ENCODE measurements at places on chromosomes 12 and 14.

GRCh38 chr12:49461221-49461620 is 77.6 kb upstream of the KCNH3 start:
- no peak for DNase-seq

GRCh38 chr14:102779084-102779462 is 1.8 kb downstream of the TRAF3 start:
- no peak for DNase-seq

DNA sequence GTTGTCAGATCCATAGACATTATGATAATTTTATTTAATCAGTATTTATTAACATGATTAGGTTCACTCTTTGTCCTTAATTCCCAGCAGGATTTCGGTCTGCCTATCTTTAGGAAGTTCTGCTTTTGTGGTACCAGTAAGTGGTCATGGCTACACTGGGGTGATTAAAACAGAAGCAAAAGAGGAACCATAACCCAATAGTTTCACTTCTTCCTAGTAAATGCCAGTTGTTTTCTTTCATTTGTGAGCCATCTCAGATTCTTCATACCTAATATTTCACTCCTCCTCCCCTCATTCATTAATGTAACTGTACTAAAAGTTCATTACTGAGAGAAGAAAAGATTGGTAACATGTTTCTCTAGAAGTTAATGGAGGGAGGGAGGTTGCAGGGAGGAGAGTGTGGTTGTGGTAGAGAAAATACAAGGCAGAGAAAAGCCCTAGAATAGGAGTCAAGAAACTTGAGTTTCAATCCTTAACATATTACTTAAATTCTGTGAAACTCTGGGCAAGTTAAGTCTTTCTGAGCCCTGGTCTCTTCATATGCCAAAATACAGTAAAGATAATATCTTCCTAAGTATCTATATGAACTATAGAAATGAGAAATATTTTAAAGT is 101.2 kb downstream of the PEBP1 start:
- peak; percentile 64 for DNase-seq

DNA sequence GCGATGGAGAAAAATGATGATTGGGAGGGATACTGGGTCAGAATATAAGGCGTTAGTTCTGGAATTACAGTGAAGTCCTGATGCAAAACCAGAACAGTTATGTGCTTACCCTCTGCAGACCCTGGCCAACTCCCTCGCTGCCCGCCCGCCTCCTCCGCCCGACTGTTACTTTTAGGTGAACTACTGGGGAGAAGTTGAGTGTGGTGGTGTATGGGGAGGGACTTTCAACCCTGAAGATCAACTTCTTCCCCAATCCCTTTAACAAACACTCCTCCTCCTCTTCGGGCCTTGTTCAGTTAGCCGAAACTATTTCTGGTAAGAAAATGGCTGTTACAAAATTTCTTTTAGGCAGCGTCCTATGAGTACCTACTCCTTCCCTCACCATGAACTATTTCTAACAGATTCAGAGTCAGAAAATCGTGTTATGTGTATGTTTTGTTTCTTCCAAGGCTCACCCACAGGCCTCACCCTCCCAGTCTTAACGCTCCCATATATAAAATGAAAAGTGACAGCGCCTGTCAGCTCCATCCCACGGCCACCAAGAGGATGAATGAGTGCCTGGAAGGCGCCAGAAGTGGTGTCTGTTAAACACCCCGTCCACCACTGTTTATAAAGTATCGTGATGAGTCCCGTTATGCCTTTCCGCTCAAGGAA is 1.3 kb downstream of the FBXO33 start:
- peak; percentile 37 for DNase-seq

GRCh38 chr12:101859664-101860607 is 17.4 kb upstream of the DRAM1 start:
- peak; percentile 38 for DNase-seq

GRCh38 chr12:76666290-76666835 is 97.6 kb upstream of the ZDHHC17 start:
- DNase-seq: no peak

DNA sequence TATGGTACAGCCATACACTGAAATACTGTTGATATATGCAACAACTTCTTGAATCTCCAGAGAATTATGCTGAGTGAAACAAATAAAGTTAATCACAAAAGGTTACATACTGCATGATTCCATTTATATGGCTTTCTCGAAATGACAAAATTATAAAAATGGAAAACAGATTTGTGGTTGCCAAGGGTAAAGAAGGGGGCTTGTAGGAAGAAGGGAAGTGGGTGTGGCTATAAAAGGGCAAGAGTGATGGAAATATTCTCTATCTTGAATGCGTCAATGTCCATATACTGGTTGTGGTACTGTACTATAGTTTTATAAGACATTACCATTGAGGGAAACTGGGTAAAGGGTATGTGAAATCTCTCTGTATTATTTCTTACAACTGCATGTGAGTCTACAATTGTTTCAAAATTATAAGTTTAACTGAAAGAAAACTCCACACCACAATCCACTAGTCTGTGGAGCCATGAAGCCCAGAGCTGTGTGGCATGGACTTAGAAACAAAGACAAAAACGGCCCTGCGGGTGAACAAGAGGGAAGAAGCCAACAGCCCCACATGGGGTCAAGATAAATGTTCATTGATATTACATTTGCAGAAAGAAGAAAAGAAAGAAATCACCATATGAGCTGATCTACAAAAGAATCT is 18.3 kb upstream of the TSPAN11 start:
- no peak for DNase-seq

DNA sequence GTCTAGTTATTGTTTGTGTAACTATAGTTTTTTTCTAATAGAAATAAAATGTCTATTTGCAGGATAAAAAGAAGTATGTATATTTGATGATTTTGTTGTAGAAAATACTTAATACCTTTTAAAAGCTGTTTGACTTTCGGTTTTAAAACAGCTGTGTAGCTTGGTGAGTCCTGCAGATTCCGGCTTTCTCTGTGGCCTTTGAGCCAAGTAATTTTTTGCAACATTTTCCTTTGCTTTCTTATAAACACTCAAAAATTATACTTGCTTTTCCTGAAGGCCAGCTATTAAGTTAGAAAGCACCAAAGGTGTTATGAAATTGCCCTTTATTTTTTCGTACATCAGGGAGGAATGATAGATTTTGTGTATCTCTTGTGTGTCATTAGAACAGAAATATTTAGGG is 63.6 kb downstream of the CRADD start:
- no peak for DNase-seq

- DNase-seq: peak; percentile 32
Observed at GRCh38 chr12:26195250-26195640, at the start of gene SSPN. Gene SSPN, plus strand, starts transcription at chr12:26195573. Its CDS starts 100 bp downstream, at chr12:26195673.

DNA sequence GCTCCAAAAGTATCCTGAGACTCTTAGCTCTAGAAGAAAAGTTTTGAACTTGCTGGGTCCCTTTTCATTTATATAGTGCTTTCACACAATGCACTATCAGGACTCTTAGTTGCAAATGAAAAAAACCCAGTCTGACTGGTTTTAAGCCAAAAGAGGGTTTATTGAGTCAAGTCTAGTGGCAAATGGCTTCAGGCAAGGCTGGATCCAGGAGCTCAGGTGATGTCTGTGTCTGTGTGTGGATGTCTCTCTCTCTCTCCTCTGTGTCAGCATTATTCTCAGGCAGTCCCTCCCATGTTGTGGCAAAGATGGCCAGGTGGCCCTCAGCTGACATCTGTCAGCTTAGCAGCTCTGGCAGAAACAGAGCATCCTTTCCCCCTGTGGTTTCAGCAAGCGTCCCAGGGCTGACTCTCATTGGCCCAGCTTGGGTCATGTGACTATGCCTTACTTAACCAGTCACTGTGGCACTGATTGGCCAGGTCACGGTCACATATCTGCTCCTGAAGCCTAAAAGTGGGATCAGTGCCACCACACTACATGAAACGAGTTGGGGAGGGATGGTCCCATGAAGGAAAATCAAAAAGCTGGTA is 6.2 kb downstream of the TMEM120B start:
- DNase-seq: no peak

- no peak for DNase-seq
Observed at GRCh38 chr14:37172936-37173614, 669 bp upstream of the SLC25A21 start.

GRCh38 chr12:113318046-113318656 is 16.8 kb downstream of the SLC8B1 start:
- no peak for DNase-seq

DNA sequence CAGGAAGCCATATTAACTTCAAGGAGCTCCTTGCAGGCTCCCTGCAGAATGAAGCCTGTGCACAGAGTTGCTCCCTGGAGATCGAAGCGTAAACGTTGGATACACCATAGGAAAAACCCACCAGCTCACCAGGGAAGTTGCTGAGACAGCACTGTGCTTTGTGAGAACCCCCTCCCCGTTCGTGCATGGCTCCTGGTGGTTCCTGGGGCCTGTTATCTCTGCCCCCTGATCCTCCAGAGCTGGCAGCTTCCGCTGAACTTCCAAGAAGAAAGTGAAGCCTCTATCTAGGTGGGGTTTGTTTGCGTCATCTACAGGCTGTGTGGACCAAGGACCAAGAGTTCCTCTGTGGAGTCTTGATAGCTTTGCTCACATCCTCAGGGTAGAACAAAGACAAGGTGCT is 2.4 kb upstream of the CCDC85C start:
- DNase-seq: no peak

DNA sequence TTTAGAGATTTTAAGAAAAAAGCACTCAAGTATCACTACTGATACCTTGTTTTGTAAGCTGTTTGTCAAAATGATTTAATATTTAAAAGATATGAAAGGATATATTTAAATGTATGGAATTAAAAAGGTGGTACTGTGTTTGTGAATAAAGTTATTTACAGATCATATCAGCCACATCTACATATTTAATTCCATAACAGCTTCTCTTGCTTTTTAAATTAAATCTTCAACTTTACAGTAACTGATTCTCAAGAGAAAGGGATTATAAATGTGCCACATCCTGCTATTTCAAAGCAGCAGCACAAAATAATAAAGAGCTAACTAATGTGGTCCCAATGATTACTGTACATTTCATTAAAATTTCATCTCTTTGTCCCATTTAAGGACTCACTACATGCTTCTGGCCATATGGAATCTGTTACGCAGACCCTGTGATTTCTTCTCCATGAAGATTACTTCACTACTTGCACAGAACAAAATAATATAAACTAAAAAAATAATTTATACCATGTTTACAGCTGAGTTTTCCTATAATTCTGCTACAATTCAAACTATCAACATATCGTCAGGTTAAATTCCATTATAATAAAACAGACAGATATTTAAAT is 117.8 kb downstream of the MED13L start:
- no peak for DNase-seq

- DNase-seq: peak; percentile 57
Observed at GRCh38 chr12:111788178-111788654, 21.5 kb downstream of the ALDH2 start.

- DNase-seq: no peak
Observed at GRCh38 chr12:108714866-108715265, 16.5 kb downstream of the CORO1C start.

- peak; percentile 23 for DNase-seq
Observed at GRCh38 chr12:108967869-108968540, 52.9 kb downstream of the SVOP start.

DNA sequence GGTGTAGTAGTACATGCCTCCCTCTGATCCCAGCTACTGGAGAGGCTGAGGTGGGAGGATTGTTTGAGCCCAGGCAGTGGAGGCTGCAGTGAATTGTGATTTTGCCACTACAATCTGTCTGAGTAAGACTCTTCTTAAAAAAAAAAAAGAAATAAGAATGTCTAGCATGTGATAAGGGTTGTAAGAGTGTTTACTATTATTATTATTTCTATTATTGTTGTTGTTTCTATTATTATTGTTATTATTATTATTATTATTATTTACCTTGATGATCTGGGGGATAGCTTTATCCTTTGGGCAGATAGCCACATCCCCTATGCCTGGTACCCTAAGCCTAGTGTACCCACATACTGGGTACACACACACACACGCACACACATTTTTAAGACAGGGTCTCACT is 4.3 kb downstream of the OAS3 start:
- DNase-seq: no peak

DNA sequence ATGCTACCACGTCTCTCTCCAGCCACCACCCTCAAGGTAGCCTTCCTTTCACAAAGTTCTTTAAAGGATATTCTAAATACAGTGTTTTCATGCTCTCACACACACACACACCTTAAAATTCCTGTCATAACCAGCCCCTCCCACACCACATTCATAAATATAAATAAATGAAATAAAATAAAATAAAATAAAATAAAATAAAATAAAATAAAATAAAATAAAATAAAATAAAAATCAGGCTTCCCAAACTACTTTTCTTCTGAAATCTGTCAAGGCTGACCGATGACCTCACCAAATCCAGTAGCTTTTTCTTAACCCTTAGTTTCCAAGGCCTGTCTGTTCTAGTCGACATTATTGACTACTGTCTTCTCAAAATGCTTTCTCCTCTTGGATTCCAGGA is 378.4 kb downstream of the SEC23A start:
- DNase-seq: no peak

- DNase-seq: no peak
Observed at GRCh38 chr12:108102363-108102762, 26.7 kb upstream of the WSCD2 start.

DNA sequence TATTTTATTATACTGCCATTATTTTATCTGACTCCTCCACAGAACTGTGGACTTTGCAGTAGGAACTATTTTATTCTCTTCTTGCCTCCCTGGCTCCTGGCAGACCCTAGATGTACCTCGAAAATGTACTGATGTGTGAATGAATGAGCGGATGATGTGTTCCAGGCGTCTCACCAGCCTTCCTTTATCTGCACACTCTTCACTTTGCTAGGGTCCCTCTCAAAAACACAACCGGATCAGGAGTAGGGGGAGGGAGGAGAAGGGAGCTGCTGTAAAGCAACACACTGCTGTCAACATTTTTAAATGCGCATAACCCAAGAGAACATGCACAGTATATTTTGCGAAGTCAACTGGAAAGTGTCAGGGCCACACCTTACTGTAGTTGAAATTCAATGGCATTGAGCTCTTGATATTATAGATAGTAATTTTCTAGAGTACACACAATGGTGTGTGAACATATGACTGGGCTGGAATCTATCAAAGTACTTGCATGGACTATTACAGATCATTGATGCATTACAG is 36.3 kb downstream of the SRGAP1 start:
- no peak for DNase-seq

- no peak for DNase-seq
Observed at GRCh38 chr14:33163109-33163508, 224.4 kb downstream of the NPAS3 start.

- peak; percentile 54 for DNase-seq
Observed at GRCh38 chr12:89960011-89960507, 251.4 kb upstream of the ATP2B1 start.
